Ecto neural progenitor cell (in vitro differentiated cells): ENCODE measurements at places on chromosomes 16 and 17.

GRCh38 chr16:46765050-46765449 lies 16.9 kb upstream of the MYLK3 start:
- no peak for DNase-seq

GRCh38 chr16:26078716-26079355 lies 387.1 kb downstream of the HS3ST4 start:
- DNase-seq, result no peak

DNA sequence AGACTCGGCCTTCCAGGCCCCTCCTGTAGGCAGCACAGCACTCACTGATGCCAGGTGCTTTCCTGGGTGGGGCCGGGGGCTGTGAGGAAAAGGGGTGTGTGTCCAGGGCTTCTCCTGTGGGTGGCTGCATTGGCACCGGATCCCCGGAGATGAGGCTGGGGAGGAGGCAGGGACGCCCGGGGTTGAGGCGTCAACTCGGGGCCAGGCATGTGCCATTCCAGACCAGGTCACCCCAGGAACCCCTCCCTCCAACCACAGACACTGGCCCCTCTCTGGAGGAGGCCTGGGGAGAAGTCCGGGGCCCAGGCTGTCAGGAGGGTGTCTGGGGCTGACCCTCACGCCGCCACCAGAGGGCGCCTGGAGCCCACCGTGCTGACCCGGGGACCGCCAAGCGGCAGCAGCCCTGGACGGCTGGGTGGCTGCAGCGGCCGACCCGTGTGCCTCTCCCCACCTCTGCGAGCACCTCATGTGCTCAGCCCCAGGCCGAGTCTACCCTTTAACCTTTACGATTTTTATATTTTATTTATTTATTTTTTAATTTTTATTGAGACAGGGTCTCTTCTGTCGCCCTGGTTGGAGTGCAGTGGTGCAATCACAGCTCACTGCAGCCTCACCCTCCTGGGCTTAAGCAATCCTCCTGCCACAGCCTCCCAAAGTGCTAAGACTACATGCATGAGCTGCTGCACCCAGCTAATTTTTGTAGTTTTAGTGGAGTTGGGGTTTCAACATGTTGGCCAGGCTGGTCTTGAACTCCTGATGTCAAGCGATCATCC lies 3.2 kb upstream of the METRN start:
- peak; percentile 90 for DNase-seq

- no peak for DNase-seq
Measured at GRCh38 chr16:55389426-55390073, 65.5 kb downstream of the IRX6 start.

- no peak for DNase-seq
Measured at GRCh38 chr16:48110982-48111381, 44.8 kb downstream of the ABCC12 start.

DNA sequence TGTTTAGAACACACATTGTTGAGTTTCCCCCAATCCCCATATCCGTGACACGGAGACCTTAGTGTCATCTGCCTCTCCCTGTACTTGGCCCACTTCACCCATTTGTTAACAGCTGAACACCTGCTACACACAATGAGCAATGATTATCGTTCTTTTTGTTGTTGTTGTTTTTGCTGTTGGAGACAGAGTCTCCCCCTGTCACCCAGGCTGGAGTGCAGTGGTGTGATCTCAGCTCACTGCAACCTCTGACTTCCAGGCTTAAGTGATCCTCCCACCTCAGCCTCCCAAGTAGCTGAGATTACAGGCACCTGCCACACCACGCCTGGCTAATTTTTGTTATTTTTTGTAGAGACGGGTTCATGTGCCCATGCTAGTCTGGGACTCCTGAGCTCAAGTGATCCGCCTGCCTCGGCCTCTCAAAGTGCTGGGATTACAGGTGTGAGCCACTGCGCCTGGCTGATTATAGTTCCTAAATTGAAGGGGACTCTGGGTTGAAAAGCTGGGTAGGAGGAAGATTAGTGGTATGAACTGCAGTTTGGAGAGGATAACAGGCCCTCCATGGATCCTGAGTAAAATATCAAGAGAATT lies 21.6 kb downstream of the NDE1 start:
- DNase-seq, result no peak

DNA sequence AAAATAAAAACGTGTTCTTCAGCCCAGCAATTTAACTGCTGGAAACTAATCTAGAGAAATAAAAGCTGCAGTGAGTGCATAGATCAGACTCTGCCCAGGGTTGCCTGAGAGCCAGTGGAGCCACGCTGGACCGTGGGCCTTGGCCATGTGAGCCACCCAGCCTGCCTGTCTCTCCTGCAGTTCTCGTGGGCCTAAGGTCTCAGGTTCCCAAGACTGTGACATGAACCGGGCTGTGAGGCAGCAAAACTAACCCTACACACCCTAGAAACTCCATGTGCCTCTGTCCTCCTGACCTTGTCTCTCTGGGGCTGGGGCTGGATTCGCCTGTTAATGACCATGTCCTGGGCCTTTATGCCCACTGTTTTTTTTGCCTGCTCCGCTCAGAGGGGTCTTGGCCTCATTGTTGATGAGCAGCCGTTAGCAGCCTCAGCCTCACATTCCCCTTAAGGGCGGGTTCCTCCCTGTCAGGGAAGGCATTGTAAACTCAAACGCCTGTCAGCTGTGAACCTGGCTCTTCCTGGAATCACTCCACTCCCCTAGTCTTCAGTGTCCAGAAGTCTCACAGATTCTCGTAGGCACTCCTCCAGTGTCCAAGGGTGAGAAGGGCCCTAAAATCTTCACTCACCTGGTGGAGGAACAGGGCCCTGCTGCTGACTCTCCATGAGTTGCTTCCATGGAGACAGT lies 16.9 kb downstream of the C16orf90 start:
- no peak for DNase-seq

GRCh38 chr16:82470620-82471152 lies 156.1 kb upstream of the CDH13 start:
- no peak for DNase-seq

DNA sequence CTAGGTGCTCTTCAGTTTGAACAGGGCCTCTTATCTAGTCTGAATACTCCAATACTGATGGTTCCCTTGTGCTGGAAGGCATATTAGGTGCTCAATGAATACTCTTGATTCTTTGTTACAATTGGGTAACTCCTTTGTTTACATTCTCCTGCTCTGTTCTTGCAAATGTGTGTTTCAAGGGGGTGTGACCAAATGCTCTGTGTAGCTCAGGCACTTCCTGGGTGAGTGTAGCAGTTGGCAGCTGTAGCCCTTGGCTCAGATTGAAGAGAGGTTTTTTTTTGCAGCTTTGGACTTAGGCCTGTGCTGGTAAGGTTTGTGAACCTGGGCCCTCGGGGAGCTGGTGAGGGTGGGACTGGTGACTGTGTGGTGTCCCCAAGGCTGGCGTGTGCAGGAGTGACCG lies 20.2 kb downstream of the TBCD start:
- DNase-seq, result no peak

GRCh38 chr16:15966836-15967546 lies 17.6 kb downstream of the ABCC1 start:
- no peak for DNase-seq

GRCh38 chr17:50952013-50952412 lies 85.9 kb upstream of the TOB1 start:
- no peak for DNase-seq

DNA sequence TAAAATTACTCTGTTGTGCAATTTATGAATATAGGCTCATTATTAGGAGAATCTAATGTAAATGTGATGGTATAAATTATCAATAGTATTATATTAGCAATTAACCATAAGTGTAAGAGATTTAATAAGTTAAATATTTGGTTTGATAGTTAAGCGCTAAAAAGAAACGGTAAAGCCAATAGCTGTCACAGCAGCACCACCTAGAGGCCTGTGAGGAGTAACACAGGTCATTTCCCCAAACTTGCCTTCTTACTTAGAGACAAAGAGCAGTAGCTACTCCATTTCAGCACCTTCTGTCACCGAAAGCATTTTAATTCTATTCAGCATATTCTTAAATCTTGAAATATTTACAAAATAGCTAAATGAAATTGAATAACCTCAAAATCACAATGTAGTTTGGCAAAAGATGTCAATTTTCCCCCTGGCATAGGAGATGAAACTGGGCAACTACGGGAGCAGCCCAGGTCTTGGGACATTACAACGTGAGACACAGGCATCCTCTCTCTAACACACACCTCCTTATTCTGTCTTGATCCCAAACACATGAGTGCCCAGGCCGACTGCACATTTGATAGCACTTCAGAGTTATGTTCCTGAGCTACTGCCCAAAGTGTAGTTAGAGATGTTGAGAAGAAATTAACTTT lies 14.3 kb upstream of the DYNLRB2 start:
- peak; percentile 56 for DNase-seq

GRCh38 chr16:48269011-48269410 lies 21.7 kb upstream of the ABCC11 start:
- DNase-seq, result no peak

DNA sequence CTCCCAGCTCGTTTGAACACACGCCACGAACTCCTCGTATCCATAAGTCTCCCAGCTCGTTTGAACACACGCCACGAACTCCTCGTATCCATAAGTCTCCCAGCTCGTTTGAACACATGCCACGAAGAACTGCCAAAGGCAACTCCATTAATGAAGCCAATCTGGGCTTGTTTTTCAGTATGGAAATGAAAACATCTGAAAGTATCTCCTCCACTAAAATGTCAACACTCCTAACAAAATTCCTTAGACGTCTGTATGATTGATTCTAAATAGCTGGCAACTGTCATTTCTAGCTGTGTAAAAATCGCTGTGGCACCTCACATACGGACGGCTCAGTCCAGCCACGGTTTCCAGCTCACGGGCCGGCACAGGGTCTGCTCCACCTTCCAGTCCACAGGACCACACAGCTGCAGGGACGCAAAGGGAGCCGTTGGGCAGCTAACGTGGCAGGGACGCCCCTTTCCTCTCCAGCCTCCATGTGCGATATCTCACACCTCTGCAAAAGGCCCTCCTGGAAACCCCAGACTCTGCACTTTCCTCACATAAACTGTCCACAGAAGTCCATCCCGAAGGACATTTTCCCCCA lies 67.1 kb upstream of the METRNL start:
- DNase-seq, result no peak

- DNase-seq, result no peak
Measured at GRCh38 chr16:84544031-84544773, 39.7 kb upstream of the MEAK7 start.

DNA sequence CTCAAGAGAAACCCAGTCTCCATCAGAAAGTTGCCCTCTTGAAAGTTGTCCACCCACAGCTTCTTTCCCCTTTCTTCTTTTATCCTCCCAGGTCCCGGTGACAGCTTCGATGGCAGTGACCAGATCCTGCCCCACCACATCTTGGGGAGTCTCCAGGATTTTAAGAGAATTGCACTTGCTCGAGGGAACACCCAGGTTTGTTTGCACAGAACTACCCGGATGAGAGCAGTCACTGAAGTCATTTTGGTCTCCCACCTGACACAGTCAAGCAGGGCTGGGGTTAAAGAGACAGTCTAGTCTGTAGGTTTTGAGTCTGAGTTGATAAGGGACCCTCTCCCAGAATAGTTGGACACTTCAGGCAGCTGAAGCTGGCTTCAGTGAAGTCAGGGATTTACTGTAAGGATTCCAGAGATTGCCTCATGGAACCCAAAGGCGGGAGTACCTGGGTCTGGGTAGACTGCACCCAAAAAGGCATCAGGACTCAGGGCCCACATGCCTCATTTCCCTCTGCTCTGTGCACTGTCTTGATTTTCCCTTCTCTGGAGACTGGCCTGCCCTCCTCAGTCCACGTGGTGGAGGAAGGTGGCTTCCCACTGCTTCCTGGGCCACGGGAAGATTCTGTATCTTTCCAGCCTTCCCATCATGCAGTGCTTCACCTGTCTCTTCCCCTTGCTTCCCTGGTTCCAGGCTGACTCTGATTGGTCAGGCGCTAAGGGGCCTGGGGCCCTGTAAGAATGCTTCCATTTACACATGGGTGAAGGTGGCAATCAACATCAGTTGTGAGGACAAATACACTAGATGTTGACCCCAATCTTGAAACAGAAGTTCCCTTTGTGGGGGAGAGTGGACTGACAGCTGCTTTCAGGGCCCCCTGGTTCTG lies 9.5 kb downstream of the MYCBPAP start:
- no peak for DNase-seq

GRCh38 chr17:77810536-77810935 lies 148.0 kb upstream of the TNRC6C start:
- no peak for DNase-seq

- no peak for DNase-seq
Measured at GRCh38 chr16:66440970-66441369, 13.9 kb downstream of the BEAN1 start.

- no peak for DNase-seq
Measured at GRCh38 chr17:69630056-69630635, 215.6 kb downstream of the MAP2K6 start.

- no peak for DNase-seq
Measured at GRCh38 chr16:56048425-56049105, 142.7 kb upstream of the GNAO1 start.

DNA sequence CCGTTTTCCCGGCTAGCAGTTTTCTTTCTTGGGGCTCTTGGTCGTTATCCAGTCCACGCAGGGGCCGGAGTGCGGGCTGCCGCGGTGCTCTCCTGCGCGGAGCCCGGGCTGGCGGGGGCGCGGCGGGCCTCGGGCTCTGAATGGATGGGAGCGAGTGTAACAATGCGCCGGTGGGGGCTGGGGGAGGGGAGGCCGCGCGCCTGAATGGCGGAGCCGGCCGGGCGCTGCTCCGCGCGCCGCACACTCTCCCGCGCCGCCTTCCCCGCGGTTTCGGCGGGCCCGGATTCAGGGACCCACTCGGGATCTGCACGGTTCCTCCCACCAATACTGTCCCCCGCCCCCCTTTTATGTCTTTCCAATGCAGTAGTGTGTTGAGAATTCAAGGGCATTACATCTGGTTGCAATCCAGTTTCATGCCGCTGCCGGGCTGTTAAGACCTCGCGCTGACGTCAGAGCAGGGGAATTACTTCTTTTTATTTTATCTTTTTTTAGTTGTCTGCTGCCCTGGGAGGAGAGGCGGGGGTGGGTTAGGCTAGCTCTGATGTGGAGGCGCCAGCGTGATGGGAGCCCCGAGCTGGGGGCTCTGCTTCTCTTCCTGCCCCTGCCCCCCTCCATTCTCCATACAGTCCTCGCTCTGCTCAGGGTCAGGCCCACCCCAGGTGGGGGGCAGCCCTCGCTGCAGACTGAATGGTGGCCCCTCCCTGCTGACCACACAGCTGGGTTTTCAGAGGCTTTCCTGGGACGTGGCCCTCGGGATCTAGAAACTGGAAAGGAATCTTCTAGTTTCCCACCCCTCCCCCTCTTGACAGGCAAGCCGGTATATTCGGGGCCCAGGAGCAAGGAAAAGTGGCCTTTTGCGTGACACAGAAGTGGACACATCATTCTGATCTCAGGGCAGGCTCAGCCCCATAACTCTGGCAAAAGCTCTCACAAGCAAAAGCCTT lies 1.8 kb downstream of the RAI1 start:
- DNase-seq, result peak; percentile 85

GRCh38 chr16:84049403-84050060 lies 6.9 kb upstream of the SLC38A8 start:
- no peak for DNase-seq

GRCh38 chr16:69934751-69935150 lies 16.4 kb upstream of the CLEC18A start:
- no peak for DNase-seq
